Sigmoid colon (tissue), 7 donors: ENCODE measurements at places on chromosomes 2 and 18.

DNA sequence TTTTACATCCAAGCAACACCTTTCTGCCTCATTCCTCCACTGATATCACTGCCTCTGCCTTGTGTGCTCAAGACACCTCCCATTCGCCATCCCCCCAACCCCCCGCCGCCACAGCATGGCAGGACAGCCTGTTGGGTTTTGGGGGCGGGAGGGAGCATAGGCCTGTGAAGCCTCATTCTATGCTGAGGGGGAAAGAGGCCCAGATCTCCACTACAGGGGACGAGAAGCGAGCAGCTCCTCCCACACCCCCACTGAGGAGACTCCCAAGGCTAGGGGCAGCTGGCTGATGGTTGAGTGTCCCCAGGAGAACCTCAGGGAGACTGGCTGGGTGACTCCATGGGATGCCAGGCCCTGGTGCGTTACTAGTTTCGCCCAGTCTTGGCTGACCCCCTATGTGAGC is 214.3 kb upstream of the SIX2 start:
- no peak overlapping the region for H3K4me3 ChIP-seq
- DNase-seq = no peak
- no peak overlapping the region for H3K27ac ChIP-seq
- H3K36me3 ChIP-seq = no peaks in the 10 kb centered on the region
- no peaks in the 10 kb centered on the region for H3K4me1 ChIP-seq

GRCh38 chr18:43893001-43893637 is 615.8 kb upstream of the SYT4 start:
- DNase-seq = no peak
- H3K27ac ChIP-seq = no peak overlapping the region
- no peaks in the 10 kb centered on the region for H3K4me1 ChIP-seq
- H3K4me3 ChIP-seq = no peak overlapping the region
- H3K36me3 ChIP-seq = no peaks in the 10 kb centered on the region

DNA sequence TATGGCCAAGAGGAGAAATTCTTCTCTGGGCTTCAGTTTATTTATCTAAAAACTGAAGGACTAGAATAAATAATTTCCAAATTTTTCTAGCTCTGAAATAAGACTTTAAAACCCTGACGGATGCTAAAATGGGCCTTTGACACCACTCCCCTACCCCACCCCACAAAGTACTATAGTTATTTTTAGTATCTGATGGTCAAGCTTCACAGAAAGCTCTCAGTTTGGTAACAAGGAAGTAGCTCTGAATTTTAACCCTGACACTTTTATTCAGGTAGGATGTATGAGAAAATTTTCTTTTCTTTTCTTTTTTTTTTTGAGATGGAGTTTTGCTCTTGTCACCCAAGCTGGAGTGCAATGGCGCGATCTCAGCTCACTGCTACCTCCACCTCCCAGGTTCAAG is 2.4 kb downstream of the RBKS start:
- no peak overlapping the region for H3K4me3 ChIP-seq
- peaks cover 24% of the 10 kb centered on the region for H3K4me1 ChIP-seq
- no peaks in the 10 kb centered on the region for H3K27me3 ChIP-seq
- H3K36me3 ChIP-seq = no peaks in the 10 kb centered on the region

DNA sequence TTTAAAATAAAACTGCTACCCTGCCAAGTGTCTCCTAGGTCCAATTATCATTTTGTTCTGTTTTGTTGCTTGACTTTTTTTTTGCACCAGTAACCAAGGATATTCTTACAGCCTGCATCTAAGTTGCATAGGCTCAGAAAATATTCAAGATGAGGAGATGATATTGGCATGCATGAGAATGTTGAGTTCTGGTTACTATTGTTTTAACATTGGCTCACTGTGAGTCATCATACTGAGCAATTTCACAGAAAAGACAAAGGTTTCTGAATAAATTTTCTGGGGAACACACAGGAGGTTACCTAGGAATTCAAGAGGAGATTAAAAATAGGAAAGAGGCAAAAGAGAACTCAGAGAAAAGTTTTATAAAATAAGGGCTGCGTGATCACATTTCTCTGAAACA is 84.8 kb upstream of the POU3F3 start:
- DNase-seq = no peak
- H3K27ac ChIP-seq = no peak overlapping the region
- no peaks in the 10 kb centered on the region for H3K4me1 ChIP-seq
- H3K27me3 ChIP-seq = no peaks in the 10 kb centered on the region

DNA sequence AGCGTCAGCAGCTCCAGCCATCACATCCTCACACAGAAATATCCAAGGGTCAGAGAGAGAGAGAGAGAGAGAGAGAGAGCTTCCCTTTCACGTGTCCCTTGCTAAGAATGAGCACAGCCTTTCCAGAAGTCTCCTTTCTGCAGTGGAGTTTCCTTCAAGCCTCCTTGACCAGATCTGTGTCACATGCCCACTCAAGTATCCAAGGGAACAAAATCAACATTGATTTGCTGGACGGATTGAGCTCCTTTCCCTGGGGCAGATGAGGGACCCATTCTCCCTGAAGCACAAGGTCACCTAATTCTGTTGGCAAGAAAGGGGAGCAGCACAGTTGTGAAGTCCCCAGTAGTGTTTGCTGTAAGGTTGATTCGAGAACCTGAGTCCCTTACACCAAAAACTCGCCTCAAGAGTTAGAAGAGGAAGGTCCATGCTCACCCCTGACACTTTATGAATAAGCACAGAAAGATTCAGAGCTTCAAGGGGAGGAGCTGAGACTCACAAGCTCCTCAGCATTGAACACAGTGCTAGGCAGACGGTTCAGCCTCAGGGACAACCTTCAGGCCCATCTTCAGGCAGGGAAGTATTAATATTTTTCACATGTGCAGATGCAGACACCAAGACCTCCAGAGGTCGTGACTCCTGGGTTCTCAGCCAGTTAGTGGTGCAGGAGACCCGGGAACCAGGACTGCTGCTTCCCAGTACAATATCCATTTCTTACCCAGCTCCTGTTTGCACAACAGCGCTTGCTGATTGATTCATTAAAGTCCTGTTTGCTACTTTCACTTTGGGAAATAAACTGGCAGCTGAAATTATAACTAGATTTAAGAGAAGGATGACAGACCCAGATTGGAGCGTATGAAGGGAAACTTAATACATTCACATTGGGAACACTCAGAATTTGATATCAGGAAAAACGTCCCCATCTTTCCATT is 38.2 kb upstream of the MARCO start:
- H3K4me1 ChIP-seq = no peaks in the 10 kb centered on the region
- no peak overlapping the region for H3K27ac ChIP-seq
- H3K36me3 ChIP-seq = no peaks in the 10 kb centered on the region
- H3K4me3 ChIP-seq = no peak overlapping the region
- H3K27me3 ChIP-seq = no peaks in the 10 kb centered on the region
- no peak for DNase-seq

DNA sequence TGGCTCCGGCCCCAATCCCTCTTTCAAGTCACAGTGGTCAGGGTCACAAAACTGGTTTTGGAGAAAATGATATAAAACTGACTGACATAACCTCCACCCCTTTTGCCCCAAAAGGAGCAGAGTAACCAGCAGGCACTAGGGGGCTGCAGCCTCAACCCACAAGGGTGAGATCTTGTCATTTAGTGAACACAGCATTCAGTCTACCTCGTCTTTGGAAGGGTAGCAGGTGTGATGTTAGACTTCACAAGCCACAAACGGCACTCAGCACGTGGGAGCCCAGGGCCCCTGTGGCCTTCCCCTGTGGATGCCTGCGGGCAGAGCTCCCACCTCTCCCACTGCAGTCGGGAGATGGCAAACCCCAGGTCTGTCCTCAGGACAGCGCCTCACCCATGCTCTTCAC is 372.1 kb upstream of the MYT1L start:
- H3K36me3 ChIP-seq = no peaks in the 10 kb centered on the region
- DNase-seq = no peak
- H3K27ac ChIP-seq = no peak overlapping the region
- no peaks in the 10 kb centered on the region for H3K27me3 ChIP-seq
- H3K4me3 ChIP-seq = no peak overlapping the region

GRCh38 chr18:56038171-56039030 is 450.4 kb upstream of the TCF4 start:
- H3K4me1 ChIP-seq = no peaks in the 10 kb centered on the region
- no peak for DNase-seq
- no peak overlapping the region for H3K27ac ChIP-seq
- no peaks in the 10 kb centered on the region for H3K36me3 ChIP-seq
- no peaks in the 10 kb centered on the region for H3K27me3 ChIP-seq
